ENCODE measurements at places on chromosomes 6 and 20.

DNA sequence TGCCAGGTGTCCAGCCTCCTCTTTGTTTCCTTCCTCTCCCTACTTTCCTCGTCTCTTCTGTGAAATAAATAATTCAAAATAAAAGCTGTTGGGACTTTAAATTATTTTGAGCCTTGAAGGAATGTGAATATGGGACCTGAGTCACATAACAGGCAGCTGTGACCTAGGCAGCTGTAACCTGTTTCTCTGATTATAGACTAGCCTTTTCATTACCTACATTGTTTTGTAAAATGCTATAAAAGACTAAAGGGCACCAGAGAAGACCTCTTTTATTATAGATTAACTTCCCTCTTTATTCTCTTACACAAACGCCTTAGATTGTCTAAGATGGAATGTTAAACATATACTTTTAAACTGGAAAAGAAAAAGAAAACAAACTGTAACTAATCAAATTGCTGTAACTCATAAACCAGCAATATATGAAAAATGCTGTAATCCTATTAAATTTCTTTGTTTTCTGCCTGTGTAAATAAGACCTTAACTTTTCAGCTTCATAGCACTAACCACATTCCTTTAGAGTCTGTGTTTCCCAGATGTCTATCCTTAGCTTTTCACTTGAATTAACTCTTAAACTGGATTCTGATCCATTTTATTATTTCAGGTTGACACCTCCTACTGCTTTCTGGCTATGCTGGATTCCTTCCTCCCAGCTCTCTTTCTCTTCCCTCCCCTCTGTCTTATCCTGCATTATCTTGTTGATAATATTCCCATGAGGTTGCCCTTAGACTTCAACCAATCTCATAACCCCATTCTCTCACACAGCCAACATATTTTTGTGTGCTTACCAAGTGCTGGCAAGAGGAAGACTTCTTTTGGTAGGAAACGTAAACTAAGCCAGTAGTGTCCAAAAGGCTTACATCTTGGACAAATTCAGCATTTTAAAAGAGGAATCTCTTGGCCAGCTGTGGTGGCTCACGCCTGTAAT, 69.2 kb downstream of the TPD52L1 start:
- no peak for DNase-seq

DNA sequence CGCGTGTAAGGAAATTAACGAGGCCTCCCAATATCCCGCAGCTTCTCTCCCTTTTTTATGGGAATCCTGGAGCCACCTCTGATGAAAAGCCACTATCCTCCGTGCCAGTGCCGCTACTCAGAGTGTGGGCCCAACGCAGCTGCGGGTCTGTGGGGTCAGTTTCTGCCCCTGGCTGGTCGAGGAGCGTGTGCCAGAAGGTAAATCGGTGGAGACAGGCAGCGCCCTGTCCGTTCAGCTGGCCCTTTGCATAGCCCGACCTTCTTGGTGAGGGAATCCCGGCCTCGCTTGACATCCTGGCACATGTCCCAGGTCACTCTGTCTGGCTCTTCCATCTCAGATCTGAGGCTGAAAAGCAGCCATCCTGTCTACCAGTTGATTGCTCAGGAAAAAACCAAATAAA, 4.6 kb downstream of the THBS2 start:
- DNase-seq = no peak

- DNase-seq = no peak
These were observed 7.5 kb upstream of the TMEM14B start for GRCh38 chr6:10740061-10740460.

DNA sequence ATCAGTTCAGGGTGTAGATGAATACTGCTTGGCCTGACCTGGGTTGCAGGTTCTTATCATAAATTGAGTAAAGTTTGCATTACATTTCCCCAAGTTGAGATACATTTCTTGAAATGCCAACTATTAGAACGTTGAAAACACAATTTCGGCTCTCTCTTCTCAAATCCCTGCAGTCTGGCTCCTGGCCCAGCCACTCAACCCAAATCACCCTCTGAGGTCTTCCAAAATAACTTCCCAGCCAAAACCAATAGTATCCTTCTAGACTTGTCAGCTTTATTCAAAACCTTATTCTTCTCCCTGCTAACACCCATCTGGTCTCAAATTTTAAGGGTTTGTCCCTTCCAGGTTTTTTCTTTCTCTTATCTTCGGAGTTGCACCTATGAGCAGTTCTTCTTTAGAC, 263.6 kb downstream of the EYA4 start:
- no peak for DNase-seq
